ENCODE measurements at places on chromosomes 6 and 20.

GRCh38 chr6:19690325-19691075 lies 146.7 kb upstream of the ID4 start:
- no peak for DNase-seq

DNA sequence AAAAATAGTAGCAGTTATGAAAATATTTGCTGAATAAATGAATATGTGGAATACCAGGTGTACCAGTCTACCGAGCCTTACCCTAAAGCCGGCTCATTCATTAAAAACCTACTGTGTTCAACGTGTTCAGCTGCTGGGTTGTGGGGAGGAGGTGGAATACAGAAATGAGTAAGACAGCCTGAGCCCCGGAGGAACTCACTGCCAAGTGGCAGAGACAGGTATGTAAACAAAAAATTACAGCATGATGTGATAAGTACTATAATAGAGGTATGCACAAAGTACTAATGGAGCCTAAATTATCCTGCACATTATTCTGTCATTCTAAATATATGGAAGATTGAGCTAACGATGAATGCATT lies 6.8 kb upstream of the ADTRP start:
- DNase-seq: peak; percentile 75

DNA sequence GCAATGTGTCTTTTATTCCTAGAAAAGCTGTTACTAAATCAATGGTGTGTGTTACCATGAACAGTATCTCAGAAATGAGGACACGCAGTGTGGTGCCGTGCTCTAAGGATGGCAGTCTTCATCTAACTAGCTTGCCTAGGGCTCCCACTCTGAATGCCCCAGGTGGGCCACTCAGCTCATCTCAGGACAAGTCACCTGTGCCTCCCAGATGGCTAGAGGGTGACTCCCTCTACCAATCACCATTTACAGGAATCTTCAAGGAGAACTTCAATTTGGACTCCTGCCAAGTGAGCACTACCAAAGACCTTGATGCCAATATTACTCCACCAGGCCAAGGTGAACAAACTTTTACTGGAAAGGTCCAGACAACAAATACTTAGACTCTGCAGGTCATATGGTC lies 202.8 kb upstream of the FOXQ1 start:
- no peak for DNase-seq

DNA sequence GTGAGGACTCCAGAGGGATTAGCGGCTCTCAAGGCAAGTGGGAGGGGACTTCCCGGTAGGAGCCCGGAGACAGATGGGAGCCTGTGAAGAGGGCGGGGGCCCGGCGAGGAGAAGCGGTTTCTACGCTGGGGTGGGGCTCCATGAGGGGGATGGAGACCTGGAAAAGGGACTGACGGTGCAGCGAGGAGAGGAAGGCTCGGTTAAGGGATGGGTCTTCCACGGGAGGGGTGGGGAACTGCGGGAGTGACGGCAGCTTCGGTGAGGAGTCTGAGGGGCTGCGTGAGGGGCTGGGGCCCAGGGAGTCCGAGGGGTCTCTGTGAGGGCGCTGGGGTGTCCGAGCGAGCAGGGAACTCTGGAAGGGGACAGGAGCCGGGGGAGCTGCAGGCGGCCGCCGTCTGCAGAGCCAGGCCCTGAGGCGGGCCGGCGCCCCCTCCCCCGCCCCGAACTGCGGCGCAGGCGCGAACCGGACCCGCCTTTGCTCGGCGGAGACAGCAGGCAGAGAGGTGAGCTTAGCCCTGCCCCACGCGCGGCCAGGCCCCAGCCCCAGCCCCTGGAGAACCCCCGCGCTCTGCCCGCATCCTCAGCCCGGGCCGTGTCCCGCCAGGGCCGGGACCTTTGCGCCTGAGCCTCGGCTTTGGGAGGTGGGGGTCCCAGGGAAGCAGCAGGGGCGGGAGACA lies at the start of gene NRSN2:
TSS of gene NRSN2 (plus strand) at position 472 of the 677 bp plus-strand sequence. CDS start 2,533 bp downstream, outside the sequence.
- DNase-seq: peak; percentile 72

DNA sequence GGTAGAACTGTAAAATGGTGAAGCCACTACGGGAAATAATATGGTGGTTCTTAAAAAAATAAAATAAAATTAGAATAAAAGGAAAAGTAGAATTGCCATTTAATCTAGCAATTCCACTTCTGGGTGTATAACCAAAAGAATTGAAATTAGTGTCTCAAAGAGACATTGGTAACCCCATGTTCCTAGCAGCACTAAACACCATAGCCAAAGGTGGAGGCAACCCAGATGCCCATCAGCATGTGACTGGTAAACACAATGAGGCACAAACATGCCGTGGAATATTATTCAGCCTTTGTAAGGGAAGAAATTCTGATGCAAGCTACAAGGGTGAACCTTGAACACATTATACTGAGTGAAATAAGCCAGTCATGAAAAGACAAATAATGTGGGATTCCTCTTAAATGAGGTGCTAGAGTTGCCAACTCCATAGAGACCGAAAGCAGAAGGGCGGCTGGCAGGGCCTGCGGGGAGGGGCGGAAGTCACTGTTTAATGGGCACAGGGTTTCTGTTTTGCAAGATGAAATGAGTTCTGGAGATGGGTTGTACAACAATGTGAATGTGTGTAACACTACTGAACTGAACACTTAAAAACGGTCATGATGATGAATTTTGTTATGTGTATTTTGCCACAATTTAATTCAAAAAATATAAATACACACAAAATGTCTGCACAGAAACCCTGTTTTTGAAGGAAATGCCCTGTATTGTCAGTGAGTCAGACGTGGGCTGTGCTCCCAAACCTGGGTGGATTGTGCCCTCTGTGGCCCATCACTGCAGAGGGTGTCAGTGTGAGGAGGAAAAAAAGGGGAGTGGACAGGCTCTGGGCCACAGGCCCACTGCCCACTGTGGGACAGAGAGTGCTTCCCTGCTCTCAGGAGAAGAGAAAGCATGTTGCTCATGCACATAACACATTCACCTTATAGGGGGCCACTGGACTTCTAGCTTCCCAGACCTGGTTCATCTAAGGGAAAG lies 49.6 kb upstream of the CD93 start:
- DNase-seq: peak; percentile 28

DNA sequence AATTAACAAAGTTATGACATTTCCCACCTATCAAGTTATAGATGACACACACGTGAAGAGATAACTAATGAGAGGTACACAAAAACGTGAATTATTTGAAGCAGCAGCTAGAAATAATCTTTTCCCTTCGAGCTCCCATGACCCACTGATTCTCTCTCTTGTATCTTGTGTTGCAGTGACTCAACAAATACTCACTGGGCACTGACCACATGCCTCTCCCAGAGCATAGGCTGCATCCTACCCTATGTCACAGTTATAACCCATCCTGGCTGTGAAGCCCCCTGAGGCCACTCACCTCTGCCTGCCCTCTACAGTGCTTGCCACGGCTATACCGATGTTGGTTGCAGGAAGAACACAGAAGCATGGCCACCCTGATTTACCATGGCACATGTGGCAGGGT lies 91.8 kb downstream of the INSM1 start:
- no peak for DNase-seq

GRCh38 chr20:23624324-23624691 lies 13.4 kb downstream of the CST3 start:
- no peak for DNase-seq
